ENCODE measurements at places on chromosomes 1 and 21.

GRCh38 chr1:67298762-67299161, 8.9 kb upstream of the IL12RB2 start:
- DNase-seq: no peak

GRCh38 chr1:11858158-11858557, 587 bp downstream of the NPPB start:
- no peak for DNase-seq

DNA sequence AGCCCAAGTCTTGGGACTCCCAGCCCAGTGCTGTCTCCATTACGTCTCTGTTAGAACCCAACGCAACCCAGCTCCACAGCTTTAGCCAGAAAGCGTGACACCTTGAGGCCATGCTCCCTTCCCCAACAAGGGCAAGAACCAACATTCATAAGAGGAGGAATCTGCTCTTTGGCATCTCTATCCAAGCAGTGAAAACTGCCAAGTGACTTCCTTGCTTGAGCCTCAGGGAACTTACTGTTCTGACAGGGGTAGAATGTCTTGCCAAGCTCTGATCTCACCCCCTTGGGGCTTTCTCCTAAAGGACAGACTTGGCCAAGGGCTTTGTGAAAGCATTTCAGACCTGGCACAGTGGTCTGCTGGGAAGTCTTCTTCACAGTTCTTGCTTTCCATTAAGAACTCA, 56.6 kb downstream of the SYT6 start:
- DNase-seq: no peak

GRCh38 chr1:187270256-187270655, 441.5 kb downstream of the PLA2G4A start:
- no peak for DNase-seq

- no peak for DNase-seq
These were observed 7.3 kb upstream of the TMCC2 start for GRCh38 chr1:205220421-205220820.

DNA sequence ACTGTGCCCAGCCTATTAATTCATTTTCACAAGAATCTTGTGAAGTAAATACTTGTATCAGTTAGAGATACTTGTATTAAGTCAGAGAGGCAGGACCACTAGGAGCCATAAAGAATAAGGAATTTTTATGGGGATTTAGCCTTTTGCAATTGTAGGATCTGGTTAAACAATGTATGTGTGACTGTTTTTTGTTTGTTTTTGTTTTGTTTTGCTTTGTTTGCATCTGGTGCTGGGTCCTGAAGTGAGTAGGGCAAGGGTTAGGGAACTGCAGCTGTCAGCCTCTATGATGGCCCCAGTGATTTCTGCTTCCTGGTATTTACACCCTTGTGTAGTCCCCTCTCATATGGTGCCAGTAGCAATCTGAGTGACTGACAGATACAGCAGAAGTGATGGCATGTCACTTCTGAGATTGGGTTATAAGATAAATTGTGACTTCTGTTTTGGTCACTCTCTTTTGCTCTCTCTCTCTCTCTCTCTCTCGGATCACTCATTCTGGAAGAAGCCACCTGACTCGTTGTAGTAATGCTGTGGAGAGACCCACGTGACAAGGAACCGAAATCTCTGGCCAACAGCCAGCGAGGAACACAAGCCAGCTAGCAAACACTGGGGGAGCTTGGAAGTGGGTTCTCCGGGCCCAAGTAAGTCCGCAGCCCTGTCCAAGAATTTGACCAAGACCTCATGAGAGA, 96.2 kb upstream of the MARK1 start:
- no peak for DNase-seq

DNA sequence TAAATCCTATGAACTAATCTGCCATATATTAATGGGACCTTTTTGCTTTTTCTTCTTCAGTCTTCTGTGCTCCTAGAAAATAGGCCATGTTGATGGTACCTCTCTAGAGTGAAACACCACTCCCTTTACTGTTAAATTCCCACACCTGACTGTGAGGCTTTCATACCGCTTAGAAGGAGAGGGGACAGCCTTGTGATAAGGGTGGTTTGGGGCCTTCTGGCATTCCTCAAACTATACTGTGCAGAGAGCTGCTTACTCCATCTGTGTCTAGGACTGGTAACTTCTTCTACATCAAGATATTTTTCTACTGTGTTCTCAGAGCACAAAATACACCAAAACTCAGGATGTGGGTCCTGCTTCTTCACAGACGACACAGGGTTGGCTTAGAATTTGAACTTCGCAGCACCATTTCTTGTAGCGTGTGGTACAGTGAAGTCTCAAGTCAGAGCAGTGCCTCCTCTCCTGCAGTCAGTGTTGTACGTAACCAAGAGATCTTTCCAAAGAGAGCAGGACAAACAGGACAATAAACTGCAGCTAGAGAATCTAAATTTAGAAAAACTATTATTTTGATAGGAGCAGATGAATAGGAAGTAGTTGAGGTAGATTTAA, 43.8 kb downstream of the MACO1 start:
- DNase-seq: no peak

DNA sequence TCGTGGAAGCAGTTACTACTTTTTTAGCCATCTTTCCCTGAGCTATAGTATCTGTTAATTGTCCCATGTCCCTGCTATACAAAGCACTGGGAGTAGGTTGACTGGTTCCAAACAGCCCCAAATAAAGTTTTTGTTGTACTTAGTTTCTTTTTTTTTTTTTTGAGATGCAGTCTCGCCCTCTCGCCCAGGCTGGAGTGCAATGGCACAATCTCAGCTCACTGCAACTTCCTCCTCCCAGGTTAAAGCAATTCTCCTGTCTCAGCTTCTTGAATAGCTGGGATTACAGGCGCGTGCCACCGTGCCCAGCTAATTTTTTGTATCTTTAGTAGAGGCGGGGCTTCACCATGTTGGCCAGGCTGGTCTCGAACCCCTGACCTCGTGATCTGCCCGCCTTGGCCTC, 3.3 kb downstream of the NCSTN start:
- DNase-seq: no peak

- DNase-seq: no peak
These were observed 59.2 kb downstream of the WARS2 start for GRCh38 chr1:119081267-119081666.

DNA sequence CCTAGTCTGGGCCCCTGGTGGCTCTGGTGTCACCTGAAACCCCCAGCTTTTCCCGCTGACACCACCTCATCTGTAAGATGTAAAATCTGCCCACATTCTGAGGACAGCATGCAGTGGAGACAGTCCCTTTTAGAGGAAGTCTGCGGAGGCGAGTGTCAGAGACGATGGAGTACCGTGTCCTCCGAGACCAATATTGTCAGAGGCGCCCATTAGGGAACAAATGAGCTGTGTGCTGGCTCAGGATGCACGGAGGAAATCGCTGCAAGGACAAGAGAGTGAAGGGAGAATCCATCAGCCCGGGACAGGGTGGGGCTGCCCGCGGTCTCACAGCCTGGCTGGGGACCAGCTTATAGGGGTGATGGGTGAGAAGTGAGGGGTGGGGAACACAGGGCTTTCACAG, 214.8 kb downstream of the MATN1 start:
- no peak for DNase-seq

- DNase-seq: no peak
These were observed 262.9 kb downstream of the PTPRU start for GRCh38 chr1:29499104-29499650.

GRCh38 chr1:36948147-36948546, 86.2 kb downstream of the GRIK3 start:
- no peak for DNase-seq

DNA sequence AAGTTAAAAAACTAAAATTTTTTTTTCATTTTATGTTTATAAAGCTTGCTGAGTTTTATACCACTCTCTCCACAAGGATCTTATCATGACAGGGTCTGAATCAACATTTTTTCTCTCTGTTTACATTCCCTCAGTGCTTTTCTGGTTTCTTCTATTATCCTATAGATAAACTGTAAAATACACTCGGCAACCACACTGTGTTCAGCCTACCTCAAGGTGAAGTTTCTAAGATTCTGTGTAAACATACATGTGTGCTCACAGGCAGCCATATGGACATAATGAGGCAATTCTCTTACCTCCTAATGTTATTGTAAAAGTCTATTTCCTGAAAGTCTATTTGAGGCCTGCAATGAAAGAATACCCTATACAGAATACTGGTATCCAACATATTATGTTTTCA, 114.6 kb downstream of the NTPCR start:
- no peak for DNase-seq

- no peak for DNase-seq
These were observed 119.8 kb upstream of the BACE2 start for GRCh38 chr21:41048145-41048544.

- no peak for DNase-seq
These were observed 57.9 kb upstream of the CR2 start for GRCh38 chr1:207396168-207396746.

GRCh38 chr1:218371927-218372672, 27.0 kb downstream of the TGFB2 start:
- no peak for DNase-seq

DNA sequence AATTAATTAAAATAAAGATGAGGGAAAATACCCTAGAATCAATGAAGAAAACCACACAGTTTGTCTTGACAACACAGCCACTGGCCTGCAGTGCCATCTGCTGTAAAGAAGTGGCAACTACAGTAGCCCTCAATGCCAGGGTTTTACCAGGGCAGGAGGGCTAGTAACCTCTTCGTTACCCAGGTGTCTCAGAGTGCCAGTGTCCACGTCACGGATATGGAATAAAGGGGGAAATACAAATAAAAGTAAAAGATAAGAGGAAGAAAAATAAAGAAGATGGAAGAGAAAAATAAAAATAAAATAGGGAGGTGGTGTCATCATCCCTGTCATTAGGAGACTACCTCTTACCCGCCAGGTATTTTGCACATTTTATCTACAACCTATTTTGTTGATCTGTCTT, 14.2 kb upstream of the SLC44A3 start:
- DNase-seq: peak; percentile 35

- DNase-seq: no peak
These were observed 155.4 kb downstream of the NFIA start for GRCh38 chr1:61237659-61238358.

GRCh38 chr1:247322442-247322841, 9.2 kb downstream of the ZNF496 start:
- no peak for DNase-seq

GRCh38 chr1:182718311-182718710, 33.9 kb upstream of the RGS8 start:
- no peak for DNase-seq

DNA sequence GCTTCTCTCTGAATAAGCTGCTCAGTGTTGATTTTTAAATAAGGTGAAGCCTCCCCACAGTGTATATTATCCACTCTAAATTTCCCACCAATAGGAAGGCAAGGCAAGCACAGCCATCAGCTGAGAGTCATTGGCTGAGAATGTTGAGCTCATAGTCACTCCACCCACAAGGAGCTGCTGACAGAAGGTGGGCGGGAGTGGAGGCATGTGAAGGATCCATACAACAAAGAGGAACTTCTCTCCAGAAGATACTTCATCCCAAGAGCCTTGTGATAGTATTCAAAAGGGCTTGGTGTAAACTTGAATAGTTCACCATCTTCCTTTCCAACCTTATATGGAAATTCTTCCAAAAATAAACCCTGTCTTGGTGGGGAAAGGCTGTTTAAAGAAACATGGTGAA, 42.8 kb downstream of the SAMD13 start:
- no peak for DNase-seq

GRCh38 chr1:158931055-158931737, at the start of gene PYHIN1:
PYHIN1 (plus strand) TSS chr1:158931552; CDS start chr1:158936911, 5,359 bp downstream.
- DNase-seq: peak; percentile 29

DNA sequence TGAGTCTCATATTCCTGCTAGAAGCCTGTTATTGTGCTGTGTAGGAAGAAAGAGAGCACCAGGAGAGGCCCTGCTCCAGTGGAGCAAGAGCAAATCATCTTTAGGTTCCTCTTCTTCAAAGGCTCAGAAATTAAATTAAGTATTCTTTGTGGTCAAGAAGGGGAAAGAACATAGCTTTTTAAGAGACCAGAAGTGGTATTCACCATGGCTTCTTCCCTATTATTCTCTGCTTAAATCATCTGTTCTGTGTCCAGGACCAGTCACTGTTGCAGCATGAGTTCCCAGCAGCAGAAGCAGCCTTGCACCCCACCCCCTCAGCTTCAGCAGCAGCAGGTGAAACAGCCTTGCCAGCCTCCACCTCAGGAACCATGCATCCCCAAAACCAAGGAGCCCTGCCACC, 1.1 kb downstream of the SPRR1B start:
- no peak for DNase-seq

GRCh38 chr1:88649932-88650331, 34.1 kb upstream of the PKN2 start:
- no peak for DNase-seq

GRCh38 chr1:161739865-161740566, 9.6 kb upstream of the DUSP12 start:
- no peak for DNase-seq

- no peak for DNase-seq
These were observed 200.5 kb upstream of the C1orf105 start for GRCh38 chr1:172219966-172220365.

- no peak for DNase-seq
These were observed 63.4 kb downstream of the MAGI3 start for GRCh38 chr1:113453771-113454083.

DNA sequence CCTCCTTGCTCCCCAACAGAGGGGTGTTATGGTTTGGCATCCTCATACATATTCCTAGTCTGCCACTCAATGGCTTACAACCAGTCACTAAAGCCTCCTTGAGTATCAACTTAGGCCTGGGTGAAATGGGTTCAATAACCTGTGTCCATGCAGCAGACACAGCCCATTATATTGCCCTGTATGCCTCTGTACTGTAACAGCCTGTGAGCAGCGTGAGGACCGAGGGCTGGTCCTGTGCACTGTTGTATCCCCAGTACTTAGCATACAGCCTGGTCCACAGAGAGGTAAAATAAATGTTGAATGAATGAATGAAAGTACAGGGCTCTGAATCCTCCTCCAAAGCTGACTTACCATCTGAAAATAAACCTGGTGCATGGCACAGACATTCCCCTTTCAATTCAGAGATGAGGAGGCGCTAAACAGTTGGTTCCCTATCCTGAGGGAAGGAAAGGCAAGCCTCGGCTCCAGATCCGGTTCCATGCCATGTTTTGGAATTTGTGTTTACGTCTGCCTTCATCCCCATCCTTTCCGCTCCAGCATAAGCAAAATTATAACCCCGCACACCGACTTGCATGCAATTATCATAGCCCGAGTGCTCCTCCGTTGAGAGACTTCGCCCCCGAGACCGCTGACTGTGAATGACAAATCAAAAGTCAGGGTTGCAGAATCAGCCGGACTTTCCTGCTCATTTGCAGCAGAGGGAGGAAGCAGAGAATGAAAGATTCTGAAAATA, 45.0 kb upstream of the DNAJC6 start:
- DNase-seq: no peak

GRCh38 chr1:230867903-230868735, at the start of gene C1orf198:
C1orf198 (minus strand) TSS chr1:230868521; CDS start chr1:230868512, 9 bp downstream.
- DNase-seq: peak; percentile 80

GRCh38 chr1:19647643-19648042, 3.5 kb downstream of the NBL1 start:
- DNase-seq: no peak

DNA sequence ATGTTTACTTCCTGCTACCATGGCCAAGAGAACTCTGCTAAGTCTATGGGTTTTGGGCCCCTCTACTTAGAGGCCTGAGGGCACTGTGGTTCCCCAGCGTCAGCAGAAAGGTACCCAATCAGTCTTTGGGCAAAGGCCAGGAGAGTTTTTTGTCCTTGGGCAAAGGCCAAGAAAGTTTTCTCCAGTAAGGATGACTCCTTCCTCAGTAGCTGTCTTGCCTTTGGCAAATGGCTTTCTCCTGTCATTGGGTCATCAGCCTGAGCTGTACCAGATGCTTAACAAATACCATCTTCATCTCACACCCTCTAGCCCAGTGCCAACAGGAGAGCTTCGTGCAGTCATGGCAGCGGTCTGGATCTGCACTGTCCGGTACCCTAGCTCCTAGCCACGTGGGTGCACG, 199.3 kb upstream of the TMEM51 start:
- no peak for DNase-seq

GRCh38 chr21:16496609-16497008, 766.8 kb downstream of the USP25 start:
- DNase-seq: no peak
